Fibroblast of the aortic adventitia (primary cell): ENCODE measurements at places on chromosomes 1 and 21. TPM values are rescaled to one million over a fixed set of nuclear protein-coding genes. Genes with fewer than 3 reads are reported as not detected.

Gene MATN1
- 0.18 and 0.25 TPM in 2 replicates for total RNA-seq

Gene SELENOF
- total RNA-seq: 206 and 321 TPM in 2 replicates

DNA sequence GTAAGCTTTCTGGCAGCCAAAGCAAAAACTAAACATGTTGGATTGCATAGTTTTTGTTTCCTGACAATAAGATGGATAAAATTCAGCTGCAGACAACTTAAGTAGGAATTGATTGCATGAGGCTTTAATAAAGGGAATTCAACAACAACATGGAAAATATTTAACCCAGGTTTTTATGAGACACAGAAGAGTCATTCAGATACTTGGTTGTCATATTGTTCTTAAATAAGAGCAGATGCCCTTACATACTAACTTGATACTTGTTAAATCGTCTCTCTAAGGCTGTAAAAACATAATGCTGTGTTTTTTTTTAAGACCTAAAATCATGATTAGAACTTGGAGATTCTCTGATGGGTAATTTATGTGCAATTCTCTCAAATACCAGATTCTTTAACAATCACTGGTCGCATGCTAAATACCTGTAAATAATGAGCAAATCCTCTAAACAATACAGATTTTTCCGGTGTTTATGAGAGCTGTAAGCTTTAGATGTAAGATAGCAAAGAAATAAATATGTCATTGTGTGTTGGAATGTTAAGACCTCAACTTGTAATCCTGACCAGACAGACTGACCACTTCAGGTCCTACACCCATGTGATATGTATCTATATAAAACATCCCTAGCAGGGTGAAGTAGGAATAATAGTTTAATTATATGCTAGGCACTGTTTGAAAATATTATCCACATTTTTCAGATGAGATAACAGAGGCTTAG lies 37.8 kb upstream of the CD34 start:
- no peak for DNase-seq

DNA sequence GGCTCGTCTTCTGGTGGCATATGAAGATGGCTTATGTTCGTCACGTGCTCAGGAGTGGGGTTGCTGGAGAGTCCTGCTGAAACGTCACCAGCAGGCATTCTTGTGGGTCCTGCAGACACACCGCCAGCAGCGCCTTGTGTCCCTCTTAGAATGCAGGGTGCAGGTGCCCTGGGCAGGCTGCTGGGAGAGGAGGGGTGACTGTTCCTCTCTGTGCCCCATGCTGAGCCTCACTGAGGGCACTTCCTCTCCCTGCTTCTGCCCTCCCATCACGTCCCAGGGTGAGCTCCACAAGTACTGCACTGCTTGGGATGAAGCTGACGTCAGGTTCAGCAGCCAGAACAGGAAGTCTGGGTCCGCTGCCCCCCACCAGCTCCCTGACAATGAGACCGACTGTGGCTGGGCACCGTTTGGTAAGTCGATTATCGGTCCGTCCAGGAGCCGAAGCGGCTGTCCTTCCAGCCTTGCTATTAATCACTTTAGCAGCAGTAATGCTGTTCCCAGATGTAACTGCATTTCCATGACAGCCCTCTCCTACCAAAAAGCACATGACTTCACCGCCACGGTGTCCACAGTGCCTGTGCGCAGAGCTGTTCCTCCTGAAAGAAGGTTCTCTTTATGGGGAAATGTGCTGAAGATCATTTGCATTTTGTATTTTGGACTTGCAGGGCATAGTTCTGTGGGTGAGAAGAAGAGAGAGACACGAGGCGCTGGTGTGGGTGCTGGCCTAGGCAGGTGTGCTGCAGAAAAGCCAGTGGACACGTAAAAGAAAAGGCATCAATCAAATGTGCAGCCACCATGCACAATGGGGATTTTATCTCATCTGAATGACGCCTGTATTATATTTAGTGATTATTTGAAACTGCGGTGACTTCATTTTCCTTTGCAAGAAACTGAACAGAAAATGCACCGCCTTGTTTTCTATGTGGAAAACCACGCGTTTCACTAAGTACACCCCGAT lies 21.0 kb downstream of the SLC37A1 start:
- DNase-seq: no peak

Gene RGS4
- total RNA-seq: 255 and 538 TPM in 2 replicates

- no peak for DNase-seq
Observed at GRCh38 chr1:228340686-228341449, 65.8 kb downstream of the TRIM11 start.

DNA sequence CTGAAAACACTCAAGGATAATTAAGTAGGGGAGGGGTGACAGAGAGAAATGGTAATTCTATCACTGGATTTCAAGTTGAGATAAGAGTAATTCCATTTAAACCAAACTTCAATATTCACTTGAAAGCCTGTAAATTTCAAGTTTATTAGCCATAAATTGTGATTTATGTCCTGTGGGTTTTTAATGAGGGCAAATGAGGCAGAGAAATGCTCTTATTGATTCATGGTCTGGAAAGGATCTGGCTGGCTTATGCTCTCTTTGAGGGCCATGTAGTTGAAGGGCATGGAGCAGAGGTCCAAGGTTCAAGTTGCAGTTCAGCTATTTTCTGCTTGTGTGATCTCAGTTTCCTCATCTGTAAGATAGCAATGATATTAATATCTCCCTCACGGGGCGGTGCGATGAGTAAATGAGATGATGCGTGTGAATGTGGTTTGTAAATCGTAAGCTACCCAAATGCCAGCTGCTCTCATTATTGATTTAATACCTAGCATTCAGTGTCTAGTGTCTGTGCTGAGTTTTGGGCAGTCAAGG lies 12.3 kb downstream of the OLFML3 start:
- no peak for DNase-seq

Gene NBPF4
- total RNA-seq: not detected in 2 replicates

Gene RUNX3
- total RNA-seq: not detected in 2 replicates

DNA sequence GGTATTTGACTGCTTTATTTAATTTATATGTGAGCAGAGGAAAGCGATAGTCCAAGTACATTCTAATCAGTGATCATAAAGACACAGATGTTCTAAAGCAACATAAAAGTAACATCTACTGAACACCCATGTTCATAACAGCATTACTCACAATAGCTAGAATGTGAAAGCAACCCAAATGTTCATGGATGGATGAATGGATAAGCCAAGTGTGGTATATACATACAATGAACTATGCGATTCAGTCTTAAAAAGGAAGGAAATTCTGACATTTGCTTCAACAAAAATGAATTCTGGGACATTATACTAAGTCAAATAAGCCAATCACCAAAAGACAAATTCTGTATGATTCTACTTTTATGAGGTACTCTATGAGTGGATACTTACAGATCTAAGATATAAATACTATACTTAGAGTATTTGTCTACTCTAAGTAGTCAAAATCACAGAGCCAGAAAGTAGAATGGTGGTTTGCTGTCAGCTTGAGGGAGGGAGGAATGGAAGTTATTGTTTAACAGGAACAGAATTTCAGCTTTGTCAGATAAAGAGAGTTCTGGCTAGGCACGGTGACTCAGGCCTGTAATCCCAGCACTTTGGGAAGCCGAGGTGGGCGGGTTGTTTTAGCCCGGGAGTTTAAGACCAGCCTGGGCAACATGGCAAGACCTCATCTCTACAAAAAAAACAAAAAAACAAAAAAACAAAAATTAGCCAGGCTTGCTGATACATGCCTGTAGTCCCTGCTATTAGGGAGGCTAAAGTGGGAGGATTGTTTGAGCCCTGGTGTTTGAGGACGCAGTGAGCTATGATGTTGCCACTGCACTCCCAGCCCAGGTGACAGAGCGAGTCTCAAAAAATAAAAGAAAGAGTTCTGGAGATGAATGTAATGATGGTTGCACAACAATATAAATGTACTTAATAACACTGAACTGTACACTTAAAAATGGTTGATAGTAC lies 79.7 kb upstream of the ARHGAP29 start:
- DNase-seq: peak; percentile 74
